NCI-H524 treated with DMSO at 0.1 percent for 48 hours (cell line): ENCODE measurements at places on chromosomes 5 and 9.

DNA sequence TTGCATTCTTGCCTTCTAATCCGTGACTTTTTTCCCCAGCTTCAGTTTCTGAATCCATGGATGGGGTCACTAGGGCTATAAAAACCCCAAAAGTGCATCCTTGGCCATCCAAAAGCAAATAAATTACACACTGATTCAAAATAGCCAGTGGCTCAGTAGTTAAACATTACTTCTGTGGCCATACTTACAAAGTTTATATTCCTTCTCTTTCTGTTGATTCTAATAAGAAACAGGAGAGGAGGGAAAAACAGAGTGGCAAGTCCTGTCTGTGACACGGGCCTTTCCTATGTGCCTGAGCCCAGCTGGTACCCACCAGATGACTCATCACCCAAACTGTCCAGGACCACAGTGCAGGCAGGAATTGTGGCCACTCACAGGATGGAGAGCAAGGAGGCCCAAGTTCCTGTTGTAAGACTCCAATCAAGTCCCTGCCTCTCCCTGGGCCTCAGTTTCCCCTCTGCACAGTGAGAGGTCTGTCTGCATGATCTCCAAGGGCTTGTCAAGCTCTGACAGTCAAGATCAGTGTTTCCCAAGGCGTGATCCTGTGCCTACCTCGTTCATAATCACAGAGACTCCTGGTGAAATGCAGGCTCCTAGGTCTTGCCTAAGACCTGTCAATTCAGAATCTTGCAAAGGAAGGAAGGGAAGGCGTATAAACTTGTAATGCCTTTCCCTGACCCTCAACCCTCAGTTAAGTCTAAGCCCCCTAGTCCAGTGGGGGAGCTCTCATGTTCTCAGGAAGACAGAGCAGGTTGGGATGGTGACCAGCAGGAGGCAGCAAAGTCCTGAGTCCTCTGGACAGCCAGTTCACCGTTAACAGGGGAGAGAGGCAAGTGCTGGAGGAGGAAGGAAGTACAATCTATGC, 29.5 kb downstream of the TNIP1 start:
- no peak for DNase-seq

DNA sequence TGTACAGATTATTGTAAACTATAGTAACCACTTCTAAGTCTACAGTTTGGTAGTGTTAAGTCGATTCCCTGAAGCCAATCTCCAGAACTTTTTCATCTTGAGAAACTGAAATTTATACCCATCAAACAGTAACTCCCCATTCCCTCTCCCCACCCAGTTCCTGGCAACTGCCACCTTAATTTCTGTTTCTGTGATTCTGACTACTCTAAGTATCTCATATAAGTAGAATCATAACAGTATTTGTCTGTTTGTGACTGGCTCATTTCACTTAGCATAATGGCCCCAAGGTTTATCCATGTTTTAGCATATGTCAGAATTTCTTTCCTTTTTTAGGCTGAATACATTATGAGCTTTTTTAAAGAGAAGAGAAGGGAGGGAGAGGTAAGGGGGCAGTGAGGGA, 61.4 kb downstream of the SPOCK1 start:
- DNase-seq, result no peak

DNA sequence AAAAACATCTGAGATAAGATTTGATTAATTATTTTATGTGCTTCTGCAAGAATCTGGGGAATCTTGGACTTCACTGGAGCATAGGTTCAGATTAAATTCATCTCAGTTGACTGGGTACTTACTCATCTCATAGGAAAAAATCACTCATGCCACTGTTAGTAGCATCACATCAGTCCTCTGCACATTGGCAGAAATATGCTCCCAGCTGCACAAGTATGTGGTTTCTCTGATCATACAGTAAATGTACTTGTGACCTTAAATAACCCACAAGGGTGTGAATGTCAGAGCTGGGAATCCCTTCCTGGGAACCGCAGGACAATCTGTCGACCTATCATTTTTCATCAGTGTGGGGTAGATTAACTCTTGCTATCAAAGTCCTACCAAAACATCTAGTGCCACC, 203.7 kb upstream of the SLC24A2 start:
- DNase-seq, result peak; percentile 75

DNA sequence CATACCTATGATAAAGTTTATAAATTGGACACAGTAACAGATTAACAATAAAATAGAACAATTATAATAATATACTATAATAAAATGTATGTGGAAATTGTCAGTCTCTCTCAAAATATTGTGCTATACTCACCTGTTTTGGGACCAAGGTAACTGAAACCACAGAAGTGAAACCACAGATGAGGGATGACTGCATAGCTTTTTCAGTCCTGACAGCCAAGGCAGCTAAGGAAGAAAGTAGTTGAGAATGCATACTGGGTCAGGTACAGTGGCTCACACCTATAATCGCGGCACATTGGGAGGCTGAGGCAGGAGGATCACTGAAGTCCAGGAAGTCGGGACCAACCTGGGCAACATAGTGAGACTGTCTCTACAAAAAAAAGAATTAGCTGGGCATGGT, 8.9 kb downstream of the SRP19 start:
- DNase-seq, result no peak

DNA sequence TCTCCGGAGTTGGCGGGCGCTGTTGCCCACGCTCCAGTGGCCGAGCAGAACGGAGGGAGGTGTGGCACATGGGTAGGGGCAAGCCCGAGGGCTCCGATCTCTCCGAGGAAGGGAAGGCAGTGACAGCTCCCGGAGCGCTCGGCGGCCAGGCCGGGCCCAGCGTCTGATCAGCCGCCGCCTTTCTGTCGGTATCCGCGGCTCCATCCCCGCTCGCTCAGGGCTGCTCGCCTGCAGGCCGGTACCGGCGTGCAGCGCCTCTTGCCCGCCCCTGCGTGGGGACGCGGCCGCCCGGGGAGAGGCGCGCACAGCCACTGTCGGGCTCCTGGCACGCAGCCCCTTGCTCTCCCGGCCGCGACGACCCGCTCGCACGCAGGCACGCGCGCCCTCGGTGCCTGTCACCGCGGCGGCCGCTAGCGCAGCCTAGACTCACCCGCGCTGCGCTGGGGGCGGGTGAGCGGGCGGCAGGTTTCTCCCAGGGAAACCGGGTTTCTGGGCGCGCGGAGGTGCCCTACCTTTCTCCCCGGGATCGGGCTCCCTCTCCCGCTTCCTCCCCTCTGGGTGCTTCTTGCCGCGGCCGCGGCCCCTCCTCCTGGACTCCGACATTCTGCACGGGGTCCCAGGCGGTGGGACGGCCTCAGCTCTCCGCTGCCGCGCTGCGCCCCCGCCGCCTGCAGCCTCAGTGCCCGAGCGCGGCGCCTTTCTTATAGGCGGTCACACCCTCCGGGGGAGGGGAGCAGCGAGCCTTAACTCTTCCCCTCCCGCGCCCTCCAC, 108.4 kb downstream of the PSD2 start:
- DNase-seq, result no peak

GRCh38 chr5:99814321-99815063, 720.7 kb upstream of the FAM174A start:
- no peak for DNase-seq

DNA sequence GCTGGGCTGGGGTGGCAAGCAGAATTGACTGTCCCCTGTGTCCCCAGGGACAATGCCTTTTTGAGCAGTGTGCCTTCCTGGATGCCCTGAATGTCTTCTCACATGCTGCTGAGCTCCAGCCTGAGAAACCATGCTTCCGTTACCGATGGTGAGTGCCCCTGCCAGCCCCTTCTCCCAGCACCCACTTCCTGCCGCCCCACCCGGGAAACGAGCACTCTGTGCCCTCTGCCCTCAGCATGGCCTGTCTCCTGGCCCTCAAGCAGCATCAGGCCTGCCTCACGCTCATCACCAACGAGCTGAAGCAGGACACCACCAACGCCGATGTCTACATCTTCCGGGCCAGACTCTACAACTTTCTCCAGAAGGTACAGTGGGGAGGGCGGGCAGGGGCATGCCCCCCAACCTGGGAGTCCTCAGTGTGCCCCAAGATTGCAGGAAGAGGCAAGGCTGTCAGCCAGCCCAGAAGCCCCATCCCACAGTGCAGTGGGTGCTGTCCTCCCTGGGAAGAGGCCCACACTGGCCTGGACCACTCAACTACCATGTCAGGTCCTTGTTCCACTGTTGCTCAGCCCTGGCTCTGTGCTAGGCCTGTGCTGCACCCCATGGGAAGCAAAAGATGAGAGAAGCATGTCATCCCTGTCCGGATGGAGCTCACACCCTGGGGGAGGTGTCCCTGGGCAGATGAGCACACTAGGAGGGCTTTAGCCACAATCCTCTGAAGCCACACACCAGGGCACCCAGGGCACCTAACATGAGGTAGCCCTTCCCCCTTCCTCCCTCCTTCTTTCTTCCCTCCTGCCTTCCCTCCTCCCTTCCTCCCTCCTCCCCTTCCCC, 4.4 kb downstream of the TTC16 start:
- DNase-seq, result no peak

- no peak for DNase-seq
Measured at GRCh38 chr5:97164846-97165245, 18.2 kb downstream of the RIOK2 start.

- peak; percentile 18 for DNase-seq
Measured at GRCh38 chr5:142065273-142065672, 43.3 kb upstream of the NDFIP1 start.

GRCh38 chr9:69919461-69920061, 98.9 kb downstream of the CFAP95 start:
- DNase-seq, result no peak

DNA sequence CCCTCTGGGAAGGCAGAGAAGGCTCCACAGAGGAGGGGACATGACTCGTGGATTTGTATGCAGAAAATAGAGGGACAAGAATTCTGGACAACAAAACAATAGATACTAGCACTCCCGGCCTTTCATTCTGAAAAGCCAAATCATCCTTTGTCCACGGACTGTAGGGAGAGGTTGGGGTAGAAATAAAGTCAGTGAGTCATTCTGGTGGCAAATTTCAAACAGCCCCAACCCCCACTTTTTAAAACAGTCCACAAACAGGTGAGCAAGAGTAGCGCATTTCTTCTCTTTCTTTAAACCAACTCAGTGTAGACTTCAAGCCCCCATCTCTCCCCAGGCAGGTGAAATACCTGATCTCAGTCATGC, 56.1 kb downstream of the PTPDC1 start:
- DNase-seq, result no peak

GRCh38 chr9:119052339-119053030, 316.8 kb downstream of the BRINP1 start:
- no peak for DNase-seq

GRCh38 chr9:92724528-92725265, 39.9 kb downstream of the BICD2 start:
- DNase-seq, result no peak

GRCh38 chr9:35920051-35920620, 10.8 kb downstream of the SPAAR start:
- DNase-seq, result no peak

- DNase-seq, result no peak
Measured at GRCh38 chr5:151632524-151632923, 41.4 kb upstream of the FAT2 start.

- DNase-seq, result no peak
Measured at GRCh38 chr9:126053913-126054312, 272.7 kb upstream of the MVB12B start.

DNA sequence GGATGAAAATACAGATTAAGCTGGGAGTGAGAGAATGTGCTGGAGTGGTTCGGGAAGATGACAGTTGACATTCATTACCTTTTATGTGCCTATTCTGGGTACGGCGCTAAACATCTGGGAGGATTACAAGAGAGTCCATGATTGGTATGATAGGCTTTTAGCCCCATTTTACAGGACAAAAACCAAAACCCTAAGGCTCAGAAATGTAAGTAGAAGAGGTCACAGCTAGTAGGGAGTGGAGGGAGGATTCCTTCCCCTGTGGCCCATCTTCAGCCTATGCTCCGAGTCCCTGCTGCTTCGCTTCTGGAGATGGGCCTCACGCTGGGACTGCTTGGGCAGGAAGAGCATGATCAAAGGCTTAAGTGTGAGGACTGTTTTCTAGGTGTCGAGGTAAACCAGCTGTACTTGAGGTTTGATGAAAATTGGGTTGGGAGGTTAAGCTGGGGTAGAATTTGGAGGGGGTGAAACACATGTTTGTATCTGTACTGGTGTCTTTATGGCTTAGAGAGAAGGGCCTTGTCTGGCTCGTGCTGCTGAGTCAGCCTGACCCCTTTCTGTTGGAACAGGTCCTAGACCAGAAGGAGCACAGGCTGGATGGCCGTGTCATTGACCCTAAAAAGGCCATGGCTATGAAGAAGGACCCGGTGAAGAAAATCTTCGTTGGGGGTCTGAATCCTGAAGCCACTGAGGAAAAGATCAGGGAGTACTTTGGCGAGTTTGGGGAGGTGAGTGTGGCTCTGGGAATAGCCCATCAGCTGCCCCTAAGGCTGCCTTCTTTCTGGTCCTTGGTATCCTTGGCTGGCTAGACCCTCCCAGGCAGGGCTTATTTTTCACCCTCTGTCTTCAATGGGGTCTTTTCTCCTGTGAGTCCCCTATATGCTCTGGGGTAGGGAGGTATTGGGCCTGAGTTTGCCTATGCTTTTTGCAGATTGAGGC, 2.1 kb downstream of the HNRNPAB start:
- DNase-seq, result no peak

- DNase-seq, result no peak
Measured at GRCh38 chr9:88810826-88811225, 180.4 kb upstream of the S1PR3 start.

DNA sequence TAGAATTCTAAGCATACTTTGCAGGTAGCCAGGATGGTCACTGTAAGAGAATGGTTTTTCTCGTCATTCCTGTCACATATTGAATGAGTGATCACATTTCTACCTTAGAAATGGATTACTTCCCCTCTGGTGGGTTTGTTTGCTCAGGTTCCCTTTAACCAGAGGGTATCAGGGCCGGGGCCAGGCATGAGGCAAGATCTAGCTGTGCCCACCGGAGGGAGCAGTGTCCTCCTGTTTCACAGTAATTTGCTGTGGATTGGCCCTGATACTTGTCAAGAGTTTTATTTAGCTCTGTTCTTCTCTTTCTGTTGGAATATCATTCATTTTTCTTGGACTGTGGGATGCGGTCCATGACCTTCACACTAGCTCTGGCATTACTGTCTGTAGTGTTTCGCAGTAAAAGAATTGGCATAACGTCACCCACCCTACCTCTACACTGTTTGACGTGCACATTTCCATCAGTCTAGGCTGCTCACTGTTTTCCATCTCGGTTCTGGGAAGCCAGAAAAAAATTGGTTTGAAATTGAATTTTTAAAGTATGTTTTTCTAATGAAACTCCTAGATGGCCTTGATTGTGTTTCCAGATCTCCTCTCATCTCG, 42.4 kb upstream of the ZBED3 start:
- DNase-seq, result no peak

GRCh38 chr9:69178583-69179011, 4.5 kb downstream of the TJP2 start:
- DNase-seq, result no peak

GRCh38 chr5:96150007-96150406, 188.4 kb upstream of the ELL2 start:
- DNase-seq, result no peak
